ENCODE measurements at places on chromosomes 2 and 18.

DNA sequence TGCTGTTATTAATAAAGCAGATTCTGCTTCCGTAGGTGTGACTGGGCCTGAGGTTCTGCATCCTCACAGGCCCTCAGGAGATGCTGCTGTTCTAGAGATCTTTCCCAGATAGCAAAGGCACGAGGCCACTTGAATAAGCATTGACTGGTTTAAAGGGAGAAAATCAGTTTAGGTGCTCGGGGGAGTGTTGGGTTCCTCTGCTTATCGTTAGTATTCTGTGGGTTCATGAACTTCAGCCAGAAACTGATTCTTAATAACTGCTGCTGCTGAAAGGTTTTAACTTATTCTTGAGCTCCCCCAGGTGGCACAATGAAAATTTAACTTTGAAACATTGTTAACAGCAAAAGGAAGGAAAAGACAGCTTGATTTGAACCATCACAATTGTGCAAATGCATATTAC is 56.9 kb downstream of the ITGA6 start:
- no peak for DNase-seq

- DNase-seq = no peak
These were observed 118.8 kb upstream of the CYP1B1 start for GRCh38 chr2:38194751-38195150.

- no peak for DNase-seq
These were observed 120.4 kb upstream of the ACKR3 start for GRCh38 chr2:236449167-236449761.

GRCh38 chr18:79531386-79531785 is 135.7 kb downstream of the NFATC1 start:
- DNase-seq = no peak

DNA sequence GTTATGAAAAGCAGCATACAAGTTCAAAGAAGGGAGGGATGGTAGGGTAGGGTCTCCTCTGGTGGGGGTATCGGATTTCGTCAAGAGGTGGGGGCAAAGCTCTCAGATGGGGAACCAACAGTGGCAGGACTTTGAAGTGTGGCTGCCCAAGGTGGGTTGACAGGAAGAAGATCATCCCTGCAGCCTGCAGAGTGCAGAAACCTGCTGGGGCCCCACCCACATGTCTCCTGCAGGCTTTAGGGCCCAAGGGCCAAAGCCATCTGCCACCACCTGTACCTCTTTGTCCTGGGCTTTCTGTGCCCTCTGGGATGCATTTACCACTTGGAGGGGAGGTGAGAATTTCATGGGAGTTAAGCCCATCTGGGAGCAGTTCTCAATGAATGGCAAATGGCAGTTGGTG is 42.7 kb downstream of the KCNF1 start:
- DNase-seq = no peak

GRCh38 chr2:127525691-127526131 is 578 bp downstream of the IWS1 start:
- DNase-seq = peak; percentile 31

- DNase-seq = peak; percentile 55
These were observed 76.4 kb upstream of the ZEB2 start for GRCh38 chr2:144596073-144596871.

DNA sequence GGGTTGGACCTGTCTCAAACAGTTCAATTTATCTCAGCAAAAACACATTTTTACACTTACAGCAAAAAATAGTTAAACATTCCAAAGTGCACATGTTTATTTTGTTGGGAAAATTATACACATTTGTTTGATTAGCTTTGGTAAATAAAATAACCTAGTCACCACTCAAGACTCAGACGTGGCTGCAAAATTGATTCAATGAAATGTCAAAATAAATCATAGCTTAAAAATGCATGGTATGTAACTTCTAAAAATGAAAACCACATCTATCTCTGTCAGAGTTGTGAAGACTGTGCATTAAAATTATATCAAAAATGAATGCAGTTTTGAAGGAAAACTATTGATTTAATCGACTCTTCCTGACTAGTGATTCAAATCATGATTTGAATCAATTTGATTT is 56.7 kb downstream of the GALNT14 start:
- no peak for DNase-seq

GRCh38 chr2:44602446-44602845 is 240.7 kb downstream of the CAMKMT start:
- no peak for DNase-seq

- no peak for DNase-seq
These were observed 216.5 kb upstream of the NRP2 start for GRCh38 chr2:205465791-205466190.

DNA sequence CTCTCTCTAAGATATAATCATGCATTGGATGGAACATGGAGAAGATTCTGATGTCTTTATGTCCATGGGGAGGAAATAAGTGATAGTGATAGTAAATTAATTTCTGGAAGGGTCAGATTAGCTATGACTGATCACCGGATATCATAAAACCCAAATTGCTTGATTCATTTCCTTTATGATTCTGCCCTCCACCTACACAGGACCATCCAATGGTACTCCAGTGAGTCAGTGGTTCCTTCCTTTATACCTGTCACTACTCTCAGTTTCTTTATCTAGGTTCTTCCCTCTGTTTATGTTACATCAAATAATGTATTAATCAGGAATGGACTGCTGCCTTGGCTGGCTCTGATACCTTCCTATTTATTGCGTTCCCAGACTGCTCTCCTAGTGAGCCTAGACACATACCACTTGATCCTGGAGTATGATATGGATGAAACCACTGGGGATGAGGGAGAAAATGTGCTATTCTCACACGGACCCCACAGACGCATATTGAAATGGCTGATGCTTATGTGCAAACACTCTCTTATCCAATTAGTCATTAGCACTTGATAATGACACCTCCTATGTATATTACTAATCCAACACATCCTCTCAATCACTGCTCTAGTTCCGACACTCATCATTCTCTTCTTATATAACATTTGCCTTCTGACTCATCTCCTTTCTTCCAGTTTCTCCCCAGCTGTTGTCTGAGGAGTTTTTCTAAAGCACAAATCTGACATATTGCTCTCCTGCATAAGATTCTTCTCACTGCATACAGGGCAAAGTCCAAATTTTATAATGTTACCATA is 315.6 kb downstream of the INSIG2 start:
- no peak for DNase-seq

GRCh38 chr2:196681510-196681909 is 42.0 kb downstream of the CCDC150 start:
- no peak for DNase-seq

- DNase-seq = no peak
These were observed 47.0 kb upstream of the PTH2R start for GRCh38 chr2:208359632-208359986.

DNA sequence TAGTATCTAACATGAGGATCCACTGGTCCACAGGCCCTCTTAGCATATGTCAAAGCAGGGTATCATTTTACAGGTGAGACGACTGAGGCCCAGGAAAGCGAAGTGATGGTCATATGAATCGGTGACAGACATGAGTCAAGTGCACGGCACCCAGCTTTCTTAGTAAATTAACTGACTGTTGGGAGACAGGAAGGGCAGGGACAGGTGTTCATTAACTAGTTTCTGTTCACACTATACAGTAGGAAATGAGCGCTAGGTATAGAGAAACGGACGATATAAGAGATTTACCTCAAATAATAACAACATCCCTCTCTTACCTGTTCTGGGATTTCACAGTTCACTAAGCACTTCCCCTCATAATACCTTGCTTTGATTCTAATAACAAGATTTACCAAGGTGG is 1.7 kb upstream of the SMARCAL1 start:
- no peak for DNase-seq

DNA sequence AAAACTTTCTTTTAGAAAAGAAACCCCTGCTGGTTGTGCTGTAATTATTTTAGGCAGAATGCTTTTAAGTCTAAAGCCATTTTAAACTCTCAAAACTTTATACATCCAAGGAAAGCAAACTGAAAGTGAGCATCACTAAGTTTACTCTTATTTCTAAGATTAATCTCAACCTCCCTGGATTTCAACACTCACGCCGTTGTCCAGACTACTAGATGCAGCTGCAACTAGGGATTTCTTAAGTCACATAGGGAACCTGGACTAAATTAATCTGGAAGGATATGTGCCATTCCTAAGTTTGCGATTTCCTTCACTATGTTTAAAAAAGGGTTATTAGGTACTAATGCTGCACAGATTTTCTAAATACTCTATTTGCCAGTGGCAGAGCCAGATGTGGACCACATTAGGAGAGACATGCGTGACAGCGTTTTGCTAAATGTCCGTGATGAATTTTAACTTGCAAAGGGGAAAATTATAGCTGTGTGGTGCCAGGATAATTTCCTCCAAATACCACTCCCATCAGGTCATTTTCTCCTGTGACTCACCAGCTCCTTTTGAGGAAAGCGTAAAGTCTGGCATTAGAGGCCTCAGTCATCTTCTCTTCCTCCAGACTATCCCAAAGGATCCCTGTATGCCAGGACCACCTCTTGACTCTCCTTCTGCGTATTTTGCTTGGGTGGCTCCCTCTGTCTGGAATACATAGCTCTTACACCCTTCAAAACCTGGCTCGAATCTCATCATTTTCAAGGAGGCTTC is 143.7 kb downstream of the ATL2 start:
- peak; percentile 79 for DNase-seq

DNA sequence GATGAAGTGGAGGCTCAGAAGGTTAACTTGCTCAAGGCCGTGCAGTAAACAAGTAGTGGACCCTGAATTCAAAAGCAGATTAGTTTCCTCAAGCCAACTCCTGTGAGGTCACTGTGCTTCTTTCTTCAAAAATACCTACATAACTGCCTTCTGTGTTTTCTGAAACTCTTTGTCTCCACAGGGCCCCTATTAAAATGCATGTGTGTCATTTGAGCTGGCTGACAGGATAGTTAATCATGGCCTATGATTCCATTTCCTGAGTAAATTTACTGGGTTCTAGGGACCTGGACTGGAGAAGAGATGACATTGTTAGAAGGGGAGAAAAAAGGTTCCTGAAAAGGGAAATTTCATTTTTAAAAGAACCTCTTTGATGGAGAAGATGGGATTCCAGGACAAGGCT is 12.9 kb upstream of the DTNA start:
- DNase-seq = no peak

GRCh38 chr18:22367303-22367702 is 50.4 kb downstream of the CTAGE1 start:
- DNase-seq = no peak

DNA sequence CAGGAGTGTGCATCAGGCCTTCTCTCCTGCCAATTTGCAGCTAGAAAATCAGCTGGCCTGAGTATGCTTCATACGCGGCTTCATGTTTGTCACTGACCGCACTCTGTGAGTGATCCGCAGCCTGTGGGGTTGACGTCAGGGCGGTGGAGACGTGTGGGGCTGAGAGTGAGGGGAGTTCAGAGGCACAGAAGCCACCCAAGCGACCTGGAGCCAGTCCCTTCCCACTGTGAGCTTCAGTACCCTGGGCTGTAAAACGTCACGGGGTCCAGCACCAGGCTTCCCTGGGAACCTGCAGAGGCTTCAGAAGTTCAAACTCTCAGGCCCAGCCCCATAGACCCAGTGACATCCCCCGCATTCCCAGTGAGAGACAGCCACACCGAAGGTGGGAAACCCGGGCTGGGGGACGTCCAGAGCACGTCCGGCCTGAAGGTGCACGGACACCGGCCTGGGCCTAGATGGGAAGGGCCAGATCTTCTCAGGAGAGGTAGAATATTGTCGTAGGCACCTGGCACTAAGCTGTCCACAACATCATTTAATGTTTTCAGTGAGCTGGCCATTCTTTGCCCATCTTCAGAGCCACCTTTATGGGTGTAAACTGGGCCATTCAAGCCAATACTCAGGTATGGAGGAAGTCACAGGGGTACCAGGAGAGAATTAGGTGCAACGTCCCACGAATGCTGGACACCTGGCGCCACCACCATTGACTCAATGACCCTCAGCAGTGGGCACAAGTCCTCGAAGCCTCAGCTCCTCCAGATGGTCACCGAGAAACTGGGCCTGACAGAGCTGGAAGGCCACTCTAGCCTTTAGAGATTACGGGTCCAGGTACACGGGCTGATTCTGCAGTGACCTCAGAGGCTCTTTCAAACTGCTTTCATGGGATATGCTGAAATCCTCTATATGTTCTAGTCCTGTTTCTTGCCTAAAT is 235.6 kb upstream of the MYT1L start:
- no peak for DNase-seq

DNA sequence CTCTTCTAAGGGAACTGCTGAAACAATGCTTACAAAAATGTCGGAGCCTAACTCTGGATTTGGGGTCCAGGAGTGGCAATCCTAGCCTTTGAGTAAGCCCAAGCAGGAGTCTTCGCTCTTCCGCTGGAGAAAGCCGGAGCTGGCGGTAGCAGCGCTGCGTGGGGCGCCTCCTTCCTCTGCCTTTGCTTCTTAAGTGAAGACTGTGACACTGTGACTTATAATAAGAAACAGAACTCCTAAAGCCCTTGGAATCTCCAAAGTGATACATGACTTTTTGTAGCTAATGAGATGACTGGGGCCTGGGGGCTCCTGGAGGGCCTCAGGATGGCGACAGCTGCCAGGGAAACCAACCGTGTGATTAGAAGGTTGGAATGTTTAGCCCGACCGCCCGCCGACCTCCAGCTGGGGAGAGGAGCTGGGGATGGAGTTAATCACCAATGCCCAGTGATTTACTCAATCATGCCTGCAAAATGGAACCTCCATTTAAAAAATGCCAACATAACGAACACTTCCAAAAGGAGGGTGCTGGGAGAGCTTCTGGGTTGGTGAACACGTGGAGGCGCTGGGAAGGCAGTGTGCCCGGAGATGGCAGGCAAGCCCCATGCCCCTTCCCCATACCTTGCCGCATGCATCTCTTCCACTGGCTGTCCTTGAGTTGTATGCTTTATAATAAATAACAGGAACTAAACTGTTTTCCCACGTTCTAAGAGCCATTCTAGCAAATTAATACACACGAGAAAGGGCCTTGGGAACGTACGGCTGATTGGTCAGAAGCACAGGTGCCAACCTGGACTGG is 29.0 kb upstream of the MAL start:
- no peak for DNase-seq

- DNase-seq = no peak
These were observed 307.5 kb upstream of the HS6ST1 start for GRCh38 chr2:128625963-128626759.

DNA sequence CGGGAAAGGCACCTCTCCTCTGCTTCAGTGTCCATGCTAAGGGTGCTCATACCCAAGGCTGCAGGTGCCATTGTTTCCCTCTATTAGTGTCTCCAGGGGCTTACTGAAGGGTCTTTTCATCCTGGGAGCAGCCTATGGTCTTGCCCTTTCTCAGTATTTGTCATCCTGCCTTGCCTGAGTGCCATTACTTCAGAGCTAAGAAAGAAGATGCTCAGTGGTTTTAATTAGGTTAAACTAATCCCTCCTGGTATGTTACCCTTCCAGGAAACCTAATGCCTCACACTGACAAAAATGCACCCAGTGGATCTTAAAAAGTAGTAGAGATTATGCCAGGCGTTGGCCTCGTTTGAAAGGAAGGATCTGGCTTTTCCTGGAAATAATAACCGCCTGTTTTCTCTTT is 151.4 kb downstream of the LRRTM1 start:
- DNase-seq = no peak

DNA sequence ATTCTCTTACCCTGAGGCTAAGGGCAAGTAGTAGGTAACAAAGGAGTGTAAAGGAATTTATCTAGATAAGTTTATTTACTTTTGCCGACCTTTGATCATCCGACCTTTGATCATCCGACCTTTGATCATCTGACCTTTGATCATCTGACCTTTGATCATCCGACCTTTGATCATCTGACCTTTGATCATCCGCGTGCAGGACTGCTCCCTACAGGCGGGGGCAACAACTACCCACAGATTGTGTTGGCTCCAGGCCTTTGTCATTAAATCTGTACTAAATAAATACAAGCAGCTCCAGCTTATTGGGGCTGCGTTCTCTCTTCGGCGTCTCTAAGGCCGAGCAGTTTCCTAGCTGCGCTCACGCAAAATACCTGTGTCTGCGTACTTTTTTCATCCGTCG is 56.6 kb downstream of the ZNF638 start:
- DNase-seq = no peak

GRCh38 chr2:163736433-163737189 is 803 bp upstream of the FIGN start:
- peak; percentile 60 for DNase-seq
